ENCODE measurements at places on chromosomes 11 and 22.

- DNase-seq, result no peak
Observed at GRCh38 chr22:30876221-30876751, 92.3 kb downstream of the MORC2 start.

DNA sequence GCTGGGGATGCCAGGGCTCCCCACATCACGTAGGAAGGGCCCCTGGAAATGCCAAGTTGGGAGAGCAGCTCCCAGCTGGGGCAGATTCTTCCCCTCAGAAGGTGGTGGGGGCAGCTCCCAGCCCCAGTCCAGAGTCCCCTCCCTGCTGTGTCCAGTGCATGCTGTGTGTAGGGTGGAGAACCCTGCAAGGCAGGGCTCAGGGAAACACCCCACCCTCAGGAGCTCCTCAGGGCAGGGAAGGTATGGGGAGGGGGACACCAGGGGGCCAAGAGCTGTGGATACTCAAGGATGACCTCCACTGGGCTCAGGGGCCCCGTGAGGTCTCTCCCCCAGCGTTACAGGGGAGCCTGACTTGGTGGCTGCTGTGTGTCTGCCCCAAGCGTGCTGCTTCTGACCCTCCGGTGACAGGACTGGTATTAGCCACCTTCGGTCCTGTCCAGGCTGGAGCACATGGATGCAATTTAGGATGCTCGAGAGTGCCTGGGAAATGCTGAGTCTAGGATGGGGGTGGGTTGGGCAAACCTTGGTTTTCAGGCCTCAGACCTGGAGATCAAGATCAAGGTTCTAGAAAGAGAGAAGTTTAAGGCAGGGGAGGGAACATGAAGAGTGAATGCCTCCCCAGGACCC lies 16.1 kb upstream of the CABP7 start:
- DNase-seq, result no peak

GRCh38 chr22:20102203-20102780 lies 13.6 kb upstream of the RANBP1 start:
- DNase-seq, result no peak

GRCh38 chr11:88508759-88509581 lies 171.4 kb upstream of the CTSC start:
- DNase-seq, result no peak

GRCh38 chr22:29937940-29938693 lies 55.1 kb downstream of the MTMR3 start:
- no peak for DNase-seq

DNA sequence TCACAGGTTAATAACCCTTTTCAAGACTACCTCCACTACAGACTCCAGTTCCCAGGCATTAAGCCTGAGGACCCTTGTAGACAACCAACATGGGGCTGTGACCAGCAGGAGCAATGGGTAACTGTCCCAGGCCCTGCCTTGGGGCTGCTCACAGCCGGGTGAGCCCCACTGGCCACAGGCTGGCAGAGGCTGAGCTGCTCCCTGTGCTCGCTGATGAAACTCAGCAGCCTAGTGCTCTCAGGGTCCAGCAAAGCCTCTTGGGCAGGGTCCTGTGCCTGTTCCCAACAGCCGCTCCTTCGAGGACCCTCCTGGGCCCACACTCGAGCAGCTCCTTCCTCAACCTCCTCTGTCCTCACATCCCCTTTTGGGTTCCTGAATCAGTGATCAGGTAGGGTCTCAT lies 99.8 kb downstream of the VPREB1 start:
- no peak for DNase-seq

DNA sequence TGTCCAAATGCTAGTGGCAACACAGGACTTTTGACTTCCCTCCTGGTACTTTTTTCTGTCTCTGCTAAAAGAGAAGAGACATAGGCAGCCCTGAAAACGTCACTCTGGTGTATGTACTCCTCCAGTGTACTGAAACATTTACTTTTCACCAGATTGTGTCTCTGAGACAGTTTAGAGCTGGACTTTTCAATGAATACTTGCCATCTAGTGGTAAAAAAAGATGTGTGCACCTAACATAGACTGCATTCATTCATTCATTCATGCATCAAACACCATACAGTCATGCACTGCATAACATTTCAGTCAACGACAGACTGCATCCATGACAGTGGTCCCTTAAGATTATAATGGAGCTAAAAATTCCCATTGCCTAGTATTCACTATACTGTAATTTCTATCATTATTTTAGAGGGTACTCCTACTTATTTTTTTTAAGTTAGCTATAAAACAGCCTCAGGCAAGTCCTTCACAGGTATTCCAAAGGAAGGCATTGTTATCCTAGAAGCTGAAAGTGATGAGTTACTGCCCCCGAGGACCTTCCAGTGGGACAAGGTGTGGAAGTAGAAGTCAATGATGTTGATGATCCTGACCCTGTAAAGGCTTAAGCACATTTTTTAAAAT lies 186.2 kb downstream of the SPON1 start:
- no peak for DNase-seq

DNA sequence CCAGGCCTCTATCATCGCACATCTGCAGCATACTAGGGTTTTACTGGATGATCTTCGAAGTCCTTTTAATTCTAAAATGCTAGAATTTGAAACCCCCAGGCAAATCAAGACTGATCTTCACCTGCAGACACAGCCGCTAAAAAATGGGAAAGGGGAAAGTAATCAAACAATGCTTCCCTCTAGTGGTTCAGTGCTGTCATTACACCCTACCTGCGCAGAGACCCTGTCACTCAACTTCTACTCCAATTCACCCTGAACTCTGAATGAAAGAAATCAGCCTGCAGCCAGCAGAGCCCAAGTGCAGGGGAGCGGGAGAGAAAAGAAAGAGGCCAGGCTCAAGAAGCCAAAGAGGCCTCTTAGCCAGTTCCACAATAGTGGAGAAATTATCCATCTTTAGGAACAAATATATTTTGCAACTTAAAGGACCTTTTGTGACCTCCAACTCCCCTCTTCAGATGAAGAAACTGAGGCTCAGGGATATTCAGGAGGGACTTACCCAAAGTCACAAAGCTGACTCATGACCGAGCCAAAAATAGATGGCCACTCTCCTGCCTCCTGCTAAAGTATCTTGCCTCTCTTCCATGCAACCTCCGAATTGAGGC lies 33.0 kb downstream of the SERGEF start:
- no peak for DNase-seq

DNA sequence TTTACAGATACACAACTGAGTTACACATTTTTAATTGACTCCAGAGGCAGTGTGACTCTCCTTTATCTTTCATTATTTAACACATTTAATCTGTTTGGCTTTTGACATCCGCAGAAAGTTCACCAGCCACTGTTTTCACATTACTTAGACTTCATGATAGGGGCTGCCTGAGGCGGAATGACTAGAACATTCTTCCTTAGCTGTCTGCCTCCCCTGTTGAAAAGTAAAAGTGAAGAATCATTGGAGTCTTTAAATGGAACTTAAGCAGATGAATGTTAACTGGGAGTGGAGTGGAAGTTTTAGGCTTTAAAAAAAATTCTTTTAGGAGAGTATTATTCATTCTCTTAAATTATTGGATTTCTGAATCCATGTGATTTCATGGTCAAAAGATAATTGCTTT lies 229.2 kb upstream of the MTNR1B start:
- DNase-seq, result no peak

GRCh38 chr22:44427611-44428470 lies 70.2 kb downstream of the RTL6 start:
- no peak for DNase-seq

DNA sequence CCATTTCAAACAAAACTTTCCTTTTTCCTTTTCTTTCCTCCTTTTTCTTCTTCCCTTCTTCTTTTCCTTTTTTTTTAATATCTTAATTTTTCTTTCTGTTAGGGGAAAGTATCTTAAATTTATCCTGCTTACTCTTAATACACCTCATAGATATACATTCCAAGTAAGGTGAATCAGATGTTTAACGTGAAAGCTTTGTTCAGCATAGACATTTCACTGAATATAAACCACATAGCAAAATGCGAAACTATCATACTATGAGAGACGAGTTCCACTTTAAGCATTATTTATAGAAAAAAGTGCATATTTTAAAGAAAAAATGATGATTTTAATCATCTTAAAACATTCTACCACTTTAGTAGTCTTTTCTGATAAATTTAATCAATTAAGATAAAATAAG lies 137.8 kb upstream of the MTMR2 start:
- no peak for DNase-seq

- no peak for DNase-seq
Observed at GRCh38 chr22:28442711-28443525, 236.7 kb downstream of the TTC28 start.

- no peak for DNase-seq
Observed at GRCh38 chr11:70656252-70656651, 257.9 kb downstream of the CTTN start.

- no peak for DNase-seq
Observed at GRCh38 chr11:72955466-72955865, 141.3 kb downstream of the ATG16L2 start.

- no peak for DNase-seq
Observed at GRCh38 chr11:67053896-67054329, 2.7 kb upstream of the RHOD start.

DNA sequence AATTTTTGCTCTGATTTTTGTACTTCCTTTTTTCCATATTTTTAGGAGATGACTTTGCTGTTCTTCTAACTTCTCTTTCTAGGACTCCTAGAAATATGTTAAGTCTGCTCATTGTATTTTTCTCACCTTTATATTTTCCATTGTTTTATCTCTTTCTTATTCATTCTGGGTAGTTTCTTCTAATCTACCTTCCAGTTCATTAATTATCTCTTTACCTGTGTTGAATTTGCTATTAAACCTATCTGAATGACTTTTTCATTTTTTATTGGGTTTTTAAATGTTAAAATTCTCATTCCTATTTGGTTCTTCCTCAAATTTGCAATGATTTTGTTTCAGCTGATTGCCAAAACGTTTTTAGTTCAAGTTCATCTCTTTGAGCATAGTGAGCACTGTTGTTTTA lies 27.8 kb upstream of the EHF start:
- DNase-seq, result no peak

GRCh38 chr11:6538456-6538855 lies 41.4 kb downstream of the DNHD1 start:
- no peak for DNase-seq

DNA sequence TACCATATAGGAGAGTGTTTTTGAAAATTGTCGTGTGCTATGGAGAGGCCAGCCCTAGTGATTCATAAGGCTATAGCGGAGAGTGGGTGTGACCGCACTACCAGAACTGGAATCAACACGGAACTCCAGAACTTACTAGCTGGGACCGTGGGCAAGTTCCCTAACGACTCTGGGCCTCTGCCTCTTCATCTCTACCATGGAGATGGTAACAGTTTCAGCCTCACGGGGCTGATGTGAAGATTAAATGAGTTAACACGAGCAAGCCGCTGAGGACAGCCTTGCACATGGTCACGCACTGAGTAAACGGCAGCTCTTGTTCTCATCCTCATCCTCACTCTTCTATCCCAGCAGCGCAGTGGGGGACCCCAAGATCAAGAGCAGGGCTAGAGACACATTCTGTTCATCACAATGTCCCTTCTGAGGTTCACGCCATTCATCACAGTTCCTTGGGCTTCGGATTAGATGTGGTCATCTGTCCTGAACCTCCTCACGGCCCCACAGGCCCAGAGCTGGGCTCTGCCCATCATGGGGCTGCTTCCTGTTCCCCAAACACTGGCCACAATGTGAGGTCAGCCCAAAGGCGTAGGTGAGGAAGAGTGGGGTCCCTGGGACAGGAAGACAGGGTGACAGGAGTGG lies 47.2 kb upstream of the CD5 start:
- DNase-seq, result no peak

- no peak for DNase-seq
Observed at GRCh38 chr22:46824344-46824909, 62.0 kb downstream of the TBC1D22A start.

DNA sequence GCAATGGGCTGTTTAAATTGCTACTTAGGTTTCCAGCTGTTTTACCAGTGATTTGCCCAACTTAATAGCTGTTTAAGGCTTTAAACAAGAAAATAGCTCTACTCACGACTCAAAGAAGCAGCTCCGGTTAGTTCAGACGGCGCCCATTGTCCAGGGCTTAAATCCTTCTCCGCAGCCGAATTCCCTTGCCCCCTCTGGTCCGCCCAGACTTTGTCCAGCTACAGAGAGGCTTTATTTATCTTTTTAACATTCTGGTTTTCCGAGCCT lies 20.9 kb upstream of the SCUBE1 start:
- DNase-seq, result no peak
